Urothelium cell line (cell line): ENCODE measurements at places on chromosomes 4 and X.

DNA sequence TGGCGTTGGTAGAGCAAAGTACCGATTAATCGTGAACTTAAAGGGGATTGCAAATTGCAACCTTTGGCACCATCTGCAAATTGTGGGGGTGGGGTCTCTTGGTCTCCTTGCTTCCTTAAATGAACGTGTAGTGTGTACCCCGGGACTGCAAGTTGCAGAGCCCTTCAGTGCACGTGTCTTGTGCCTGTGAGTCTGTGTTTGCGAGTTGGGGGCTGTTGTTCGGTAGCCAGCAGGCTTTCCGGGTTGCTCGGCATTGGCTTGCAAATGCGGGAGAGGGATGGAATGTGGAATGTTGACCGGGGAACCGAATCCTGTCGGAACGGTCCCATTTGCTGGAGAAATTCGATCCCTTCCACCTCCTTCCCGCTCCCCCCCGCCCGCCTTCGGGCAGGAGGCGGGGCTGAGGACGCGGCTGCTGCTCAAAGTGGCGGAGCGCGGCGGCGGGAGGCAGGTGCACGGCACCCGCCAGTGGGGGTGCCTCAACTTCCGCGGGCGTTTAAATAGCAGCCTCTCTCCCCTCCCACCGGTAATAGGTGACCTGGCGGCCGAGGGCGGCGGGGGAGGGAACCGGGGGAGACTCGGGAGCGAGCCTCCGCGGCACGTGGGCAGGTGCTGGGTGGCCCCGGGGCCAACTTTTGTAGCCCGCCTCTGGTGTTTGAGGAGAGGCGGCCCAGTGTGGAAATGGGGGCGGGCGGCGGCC is 1.5 kb downstream of the JADE1 start:
- DNase-seq: peak; percentile 79

DNA sequence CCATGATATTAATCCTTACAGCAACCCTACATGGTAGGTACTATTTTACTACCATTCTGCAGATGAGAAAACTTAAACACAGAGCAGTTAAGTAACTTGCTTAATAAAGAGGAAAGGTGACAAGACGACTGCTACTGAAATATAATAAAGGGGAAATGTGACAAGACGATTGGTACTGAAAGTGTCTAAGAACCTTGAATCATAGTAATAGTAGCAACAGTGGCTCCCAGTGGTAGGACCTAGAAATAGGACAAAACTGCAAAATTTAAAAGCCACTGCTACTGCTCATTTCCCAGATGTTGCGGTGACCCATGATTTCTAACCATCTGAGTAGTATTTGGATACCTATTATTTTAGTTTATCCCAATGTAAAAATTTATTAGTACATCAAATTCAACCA is 89.5 kb downstream of the TASL start:
- DNase-seq: no peak

GRCh38 chr4:77599378-77599777 is 6.2 kb upstream of the CXCL13 start:
- peak; percentile 58 for DNase-seq

DNA sequence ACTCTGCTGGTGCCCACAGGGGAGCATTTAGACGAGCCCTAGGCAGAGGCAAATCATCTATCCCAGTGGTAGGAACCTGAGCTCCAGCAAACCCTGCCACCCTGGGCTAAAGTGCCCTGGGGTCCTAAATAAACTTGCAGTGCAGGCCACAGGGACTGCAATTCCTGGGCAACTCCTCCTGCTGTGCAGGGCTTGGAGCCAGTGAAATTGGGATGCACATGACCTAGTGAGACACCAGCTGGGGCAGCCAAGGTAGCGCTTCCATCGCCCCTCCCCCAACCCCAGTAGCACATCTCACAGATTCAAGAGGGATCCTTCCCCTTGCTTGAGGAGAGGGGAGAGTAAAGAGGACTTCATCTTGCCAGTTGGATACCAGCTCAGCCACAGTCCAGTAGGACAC is 44.1 kb downstream of the CHRNA9 start:
- DNase-seq: no peak

- DNase-seq: no peak
These were observed 6.3 kb downstream of the PRSS12 start for GRCh38 chr4:118346495-118346894.
